ENCODE measurements at places on chromosomes 4 and X. TPM values are rescaled to one million over a fixed set of nuclear protein-coding genes. Genes with fewer than 3 reads are reported as not detected.

MAP3K15 gene
- polyA plus RNA-seq: not detected

CT45A1 gene
- not detected for polyA plus RNA-seq

SPIN4 gene
- polyA plus RNA-seq: 4.4 TPM

MAGEA10 gene
- polyA plus RNA-seq: not detected

HSFX3 gene
- polyA plus RNA-seq: not detected

LIMCH1 gene
- 2.4 TPM for polyA plus RNA-seq

Data from keratinocyte (primary cell).